Glutamatergic neuron (in vitro differentiated cells): ENCODE measurements at places on chromosomes 2 and 18. TPM values are rescaled to one million over a fixed set of nuclear protein-coding genes. Genes with fewer than 3 reads are reported as not detected.

The MREG gene
- total RNA-seq, result 48.4 TPM

- DNase-seq, result no peak
Observed at GRCh38 chr2:188369365-188369764, 77.7 kb downstream of the GULP1 start.

The CD8A gene
- 0.59 TPM for total RNA-seq

DNA sequence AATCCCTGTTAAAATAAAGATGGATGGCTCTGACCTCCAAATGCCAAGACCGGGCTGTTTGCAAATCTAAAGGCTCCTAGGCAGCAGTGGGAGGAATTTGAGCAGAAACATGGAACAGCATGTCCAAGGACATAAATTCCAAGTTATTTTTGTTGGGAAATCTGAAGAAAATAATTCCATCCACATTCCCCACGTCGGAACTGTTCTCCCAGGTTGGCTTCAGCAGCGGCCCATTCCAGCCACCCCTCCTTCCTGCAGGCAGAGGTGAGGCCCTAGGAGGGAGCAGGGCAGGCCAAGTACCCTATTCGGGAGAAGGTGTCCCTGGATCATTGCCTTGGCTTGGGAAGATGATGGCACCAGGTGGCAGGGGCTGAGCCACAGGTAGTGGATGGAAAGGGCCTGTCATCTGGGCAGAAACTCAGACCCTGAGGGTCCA, 117.1 kb downstream of the CAPN13 start:
- no peak for DNase-seq

DNA sequence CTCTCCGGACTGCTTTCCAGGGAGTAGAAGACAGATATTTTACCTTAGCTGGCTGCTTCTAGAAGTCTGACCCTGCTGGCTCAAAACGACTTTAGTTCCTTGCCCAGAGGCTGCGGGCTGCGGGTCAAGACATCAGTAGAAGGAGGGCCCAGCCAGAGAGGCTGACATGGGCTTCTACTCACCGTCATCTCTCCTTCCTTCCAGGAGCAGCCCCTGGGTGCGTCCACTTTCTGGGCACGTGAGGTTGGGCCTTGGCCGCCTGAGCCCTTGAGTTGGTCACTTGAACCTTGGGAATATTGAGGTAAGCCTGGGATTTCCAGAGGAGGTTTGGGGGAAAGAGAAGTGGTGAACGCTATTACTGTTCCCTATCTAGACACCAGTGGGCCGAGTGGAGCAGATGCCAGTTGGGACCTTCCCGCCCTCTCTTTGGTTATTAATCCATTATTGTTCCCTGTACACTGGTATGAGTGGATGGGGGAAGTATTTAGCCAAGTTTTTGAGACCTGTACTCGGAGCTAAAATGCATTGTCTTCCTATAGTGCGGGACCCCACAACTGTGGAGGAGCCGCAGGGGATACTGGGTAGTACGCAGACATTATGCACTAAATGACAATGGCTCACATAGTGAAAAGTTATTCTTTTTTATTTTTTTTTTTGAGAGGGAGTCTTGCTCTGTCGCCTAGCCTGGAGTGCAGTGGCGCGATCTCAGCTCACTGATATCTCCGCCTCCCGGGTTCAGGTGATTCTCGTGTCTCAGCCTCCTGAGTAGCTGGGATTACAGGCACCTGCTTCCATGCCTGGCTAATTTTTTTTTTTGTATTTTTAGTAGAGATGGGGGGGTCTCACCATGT, 26.3 kb upstream of the CASP8 start:
- DNase-seq, result no peak

The EGR4 gene
- total RNA-seq, result not detected

The BUB1 gene
- 10.0 TPM for total RNA-seq

The ZBTB7C gene
- 10.6 TPM for total RNA-seq

GRCh38 chr2:156334496-156335478, 2.3 kb upstream of the NR4A2 start:
- peak; percentile 68 for DNase-seq

The RALB gene
- 16.4 TPM for total RNA-seq

DNA sequence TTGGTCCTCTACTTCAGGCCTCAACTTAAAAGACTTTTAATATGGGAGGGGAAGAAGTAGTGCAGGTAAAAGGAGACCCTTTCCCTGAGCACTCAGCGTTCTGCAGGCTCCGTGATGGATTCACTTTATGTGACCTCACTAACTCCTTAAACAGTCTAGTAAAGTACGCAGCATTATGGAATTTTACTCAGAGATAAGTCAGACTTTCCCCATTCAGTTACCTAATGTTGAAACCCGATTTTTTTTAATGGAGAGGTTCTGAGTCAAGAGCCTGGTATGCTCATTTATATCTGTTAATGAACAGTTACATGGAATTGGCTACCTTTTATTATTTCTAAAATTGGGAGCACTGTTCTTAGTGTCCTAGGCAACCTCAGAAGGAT, 34.1 kb downstream of the RASGRP3 start:
- no peak for DNase-seq

GRCh38 chr2:84729224-84729623, 151.7 kb downstream of the TRABD2A start:
- no peak for DNase-seq

- no peak for DNase-seq
Observed at GRCh38 chr2:76281156-76281841, 570.6 kb upstream of the GCFC2 start.

The TXNDC9 gene
- total RNA-seq, result 32.6 TPM

GRCh38 chr2:178796079-178796677, 11.0 kb downstream of the TTN start:
- DNase-seq, result no peak

The ITGA4 gene
- total RNA-seq, result 5.4 TPM

The GCG gene
- total RNA-seq, result not detected

The SCG2 gene
- 38.7 TPM for total RNA-seq

GRCh38 chr2:70851704-70852103, 16.1 kb upstream of the CD207 start:
- no peak for DNase-seq

DNA sequence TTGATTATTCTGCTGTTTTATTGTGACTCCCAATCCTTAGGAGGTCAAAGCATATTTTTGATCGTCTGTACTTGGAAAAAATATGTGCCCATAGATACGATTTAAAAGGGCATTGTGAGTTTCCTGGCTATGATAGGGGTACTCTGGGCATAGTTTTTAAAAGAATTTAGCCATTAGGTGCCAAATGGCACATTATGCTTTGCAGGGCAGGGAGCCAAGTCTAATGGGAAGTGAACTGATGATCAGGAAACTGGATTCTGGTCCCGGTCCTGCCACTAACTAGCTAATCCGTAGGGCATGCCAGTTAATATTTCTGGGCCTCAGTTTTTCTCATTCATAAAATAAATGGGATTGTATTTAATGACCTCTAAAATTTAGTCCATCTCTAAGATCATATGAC, 189.3 kb downstream of the LTBP1 start:
- DNase-seq, result no peak

- no peak for DNase-seq
Observed at GRCh38 chr18:59509481-59510442, 150.7 kb upstream of the LMAN1 start.

DNA sequence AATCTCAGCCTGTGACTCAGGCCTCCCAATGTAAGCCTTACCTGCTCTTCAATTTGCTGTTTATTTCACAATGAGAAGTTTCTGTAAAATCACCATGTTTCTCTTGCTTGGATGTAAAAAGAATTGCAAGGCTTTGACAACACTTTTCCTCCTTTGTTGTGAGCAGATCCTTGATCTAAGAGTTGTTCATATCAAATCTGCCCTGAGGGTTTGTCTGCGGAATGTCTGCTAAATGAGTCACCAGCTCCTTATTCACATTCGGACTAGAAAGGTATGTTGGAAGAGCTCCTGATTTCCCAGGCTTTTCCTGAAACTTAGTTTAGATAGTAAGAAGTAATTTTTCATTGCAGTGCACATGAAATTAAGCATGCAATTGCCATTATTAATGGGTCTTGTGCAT, 268.2 kb upstream of the TCF4 start:
- no peak for DNase-seq

The NT5DC4 gene
- not detected for total RNA-seq

The STARD6 gene
- not detected for total RNA-seq

DNA sequence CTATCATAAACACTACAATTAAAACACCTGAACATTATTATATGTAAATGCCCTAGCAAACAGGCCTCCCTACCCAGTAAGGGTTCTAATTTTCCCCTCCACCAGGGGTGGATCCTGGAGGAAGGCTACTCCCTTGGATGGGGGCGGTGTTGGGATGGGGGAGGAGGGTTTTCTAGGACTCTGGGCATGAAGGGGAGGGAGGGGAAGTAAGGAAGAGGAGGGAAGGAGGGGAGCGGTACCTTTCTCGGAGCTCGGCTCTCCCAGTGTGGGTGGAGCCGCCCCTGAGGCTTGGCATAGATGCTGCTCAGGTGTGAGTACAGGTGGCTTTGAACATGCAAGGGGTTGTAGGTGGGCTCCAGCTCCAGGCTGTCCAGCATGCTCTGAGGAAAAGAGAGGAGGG, 5.4 kb downstream of the DOK1 start:
- DNase-seq, result no peak

DNA sequence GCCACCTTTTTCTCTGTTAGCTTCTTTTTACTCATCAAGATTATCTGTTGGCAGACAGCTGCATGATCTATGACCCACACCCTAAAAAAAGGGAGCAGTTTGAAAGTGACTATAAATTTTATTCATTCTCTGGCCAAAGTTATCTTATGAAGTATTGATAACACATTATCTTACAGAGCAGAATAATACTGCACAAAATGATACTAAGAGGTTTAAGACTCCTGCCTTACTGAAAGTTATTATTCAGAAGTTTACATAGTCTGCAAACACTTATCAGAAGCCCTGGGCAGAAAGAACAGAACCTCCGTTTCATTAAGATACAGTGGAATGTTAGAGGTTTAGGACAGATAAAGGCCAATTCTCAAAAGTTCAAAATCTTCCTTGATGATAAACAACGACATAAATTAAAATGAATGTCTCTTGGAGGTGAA, 78.2 kb downstream of the ZEB2 start:
- no peak for DNase-seq

DNA sequence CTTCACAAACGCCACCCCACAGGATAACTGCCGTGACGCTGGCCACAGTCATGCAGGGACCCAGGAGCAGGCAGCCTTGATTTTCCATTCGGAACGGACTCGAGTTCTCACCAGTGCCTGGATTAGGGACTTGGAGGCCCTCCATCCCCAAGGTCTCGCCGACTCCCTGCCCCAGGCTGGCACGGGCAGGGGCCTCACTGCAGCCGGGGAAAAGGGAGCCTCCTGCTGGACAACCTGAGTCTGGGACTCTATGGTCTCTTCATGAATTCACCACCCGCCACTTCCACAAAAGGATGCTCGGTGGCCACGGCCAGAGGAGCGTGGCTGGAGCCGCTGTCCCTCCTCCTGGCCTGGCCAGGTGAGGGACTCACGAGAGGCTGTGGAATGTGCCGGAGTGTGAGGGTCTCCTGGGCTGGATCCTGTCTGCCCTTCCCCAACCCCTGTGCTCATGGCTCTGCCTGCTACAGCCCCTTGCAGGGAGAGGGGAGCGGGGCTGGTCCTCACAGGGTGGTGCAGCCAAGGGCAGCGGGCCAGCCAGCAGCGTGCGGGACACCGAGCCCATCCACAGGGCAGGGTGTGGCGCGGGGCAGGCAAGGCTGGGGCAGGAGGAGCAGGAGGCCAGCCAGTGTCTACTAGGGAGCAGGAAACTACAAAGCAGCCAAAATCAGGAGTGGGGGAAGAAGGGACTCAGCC, 42.3 kb downstream of the AQP12A start:
- DNase-seq, result no peak

DNA sequence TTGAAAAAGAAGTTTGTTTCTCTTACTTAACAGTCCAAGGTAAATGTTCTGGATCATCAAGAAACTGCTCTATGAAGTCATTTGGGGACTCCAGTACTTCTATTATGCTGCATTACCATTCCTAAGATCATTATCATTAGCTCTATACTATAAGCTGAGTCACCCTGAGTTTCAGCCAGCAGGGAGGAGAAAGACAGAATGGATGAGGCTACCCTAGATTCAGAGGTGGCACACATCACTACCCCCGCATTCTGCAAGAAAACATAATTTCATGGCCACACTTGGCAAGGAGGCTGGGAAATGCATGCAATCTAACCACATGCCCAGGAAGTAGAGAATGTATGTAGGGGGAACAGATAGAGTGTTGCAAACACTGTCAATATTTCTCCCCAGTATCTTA, 16.6 kb upstream of the LNPK start:
- DNase-seq, result no peak

DNA sequence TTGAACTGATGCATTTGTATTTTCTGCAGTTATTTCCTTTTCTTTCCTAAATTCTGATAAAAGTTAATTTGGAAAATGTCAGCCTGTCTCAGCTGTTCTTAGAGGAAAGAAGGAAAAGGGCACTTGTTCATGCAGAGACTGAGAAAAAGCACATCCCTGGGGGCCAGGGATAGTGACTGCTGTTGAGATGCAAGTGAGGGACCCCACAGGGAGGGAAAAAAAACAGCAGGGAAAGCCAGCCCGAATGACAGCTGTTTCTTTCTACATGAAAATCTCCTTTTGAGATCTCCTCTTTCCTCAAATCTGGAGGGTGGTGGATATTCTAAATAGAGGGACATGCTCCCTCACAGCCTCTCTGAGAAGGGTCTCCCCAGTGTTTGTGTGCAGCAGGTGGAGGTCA, 14.0 kb upstream of the MTA3 start:
- DNase-seq, result no peak

The LHCGR gene
- not detected for total RNA-seq

DNA sequence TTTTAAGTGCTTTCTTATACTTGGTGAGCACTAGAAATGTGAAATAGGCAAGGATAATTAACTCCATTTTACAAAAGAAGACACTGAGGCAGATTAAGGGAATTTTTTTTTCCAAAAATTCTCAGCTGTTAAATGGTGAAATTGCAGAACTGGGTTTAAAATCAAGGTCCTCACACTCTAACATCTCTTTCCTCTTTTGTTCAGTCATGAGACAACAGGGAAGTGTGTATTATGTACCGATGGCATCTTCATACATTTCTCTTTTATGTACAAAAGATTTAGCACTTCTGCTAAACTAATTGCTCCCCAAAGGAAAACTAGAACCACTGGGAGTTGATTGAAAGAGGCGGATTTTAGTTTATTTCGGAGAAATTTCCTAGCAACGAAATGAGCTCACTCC, 203.0 kb downstream of the SETBP1 start:
- no peak for DNase-seq

- no peak for DNase-seq
Observed at GRCh38 chr2:219851801-219852481, 224.5 kb downstream of the SLC4A3 start.

GRCh38 chr2:196970099-196970498, 43.6 kb upstream of the PGAP1 start:
- DNase-seq, result no peak

DNA sequence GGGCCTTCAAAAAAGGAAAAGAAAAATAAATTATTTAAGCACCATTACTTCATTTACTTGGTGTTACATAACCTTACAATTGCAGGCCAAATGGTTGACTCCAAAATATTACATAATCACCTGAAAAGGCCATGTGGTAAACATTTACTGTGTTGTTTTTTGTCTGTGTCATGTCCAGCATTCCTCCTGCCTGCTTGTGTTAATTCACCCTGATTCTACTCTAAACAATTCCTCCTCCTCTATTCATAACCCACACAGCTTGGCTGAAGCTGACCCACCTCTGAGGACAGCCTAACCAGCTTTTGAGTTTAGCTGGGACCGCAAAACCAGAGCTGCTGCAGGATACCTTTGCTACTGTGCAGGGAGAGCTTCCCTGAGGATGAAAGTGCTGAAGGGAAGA, 35.4 kb downstream of the TMX3 start:
- DNase-seq, result no peak

The ELOA2 gene
- total RNA-seq, result not detected

The WNT6 gene
- 0.66 TPM for total RNA-seq
